ENCODE measurements at places on chromosomes 3 and 15.

DNA sequence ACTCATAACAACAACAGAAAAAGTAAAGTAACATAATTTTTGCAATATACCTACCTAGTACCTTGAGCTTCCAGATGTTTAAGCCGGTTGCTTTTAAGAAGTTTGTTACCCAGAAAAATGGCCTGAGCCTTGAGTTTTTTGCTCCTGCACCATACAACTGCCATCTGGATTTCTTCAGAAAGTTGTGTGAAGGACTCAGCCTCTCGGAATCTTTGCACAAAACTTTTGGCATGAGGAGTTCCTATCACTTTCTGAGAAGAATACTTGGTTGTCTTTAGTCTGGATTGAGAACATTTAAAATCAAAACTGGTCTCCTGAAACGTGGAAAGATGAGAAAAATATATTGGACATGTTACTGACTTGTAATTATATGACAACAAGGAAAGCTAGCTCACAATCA lies 17.3 kb downstream of the GTPBP8 start:
- DNase-seq: no peak

GRCh38 chr3:45283471-45283870 lies 57.4 kb upstream of the TMEM158 start:
- no peak for DNase-seq

DNA sequence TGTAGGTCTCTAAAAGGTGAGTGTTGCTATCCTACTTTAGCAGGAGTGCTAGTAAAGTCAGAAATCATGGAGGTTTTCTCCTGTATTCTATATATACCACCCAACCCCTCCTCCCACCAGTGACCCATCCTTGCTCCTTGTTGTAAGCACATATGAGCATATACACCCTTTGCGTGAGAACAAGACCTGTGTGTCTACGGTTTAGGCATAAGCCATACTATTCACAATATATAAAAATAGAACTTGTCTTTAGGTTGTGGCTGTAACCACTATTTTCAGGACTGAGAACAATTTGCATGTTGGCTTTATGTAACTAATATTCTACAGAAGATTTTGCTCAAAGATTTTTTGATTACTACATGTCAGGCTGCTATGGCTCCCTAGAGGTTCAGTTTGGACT lies 59.1 kb upstream of the TOP2B start:
- DNase-seq: no peak

- no peak for DNase-seq
Observed at GRCh38 chr15:55475842-55476241, 32.2 kb downstream of the DNAAF4 start.

DNA sequence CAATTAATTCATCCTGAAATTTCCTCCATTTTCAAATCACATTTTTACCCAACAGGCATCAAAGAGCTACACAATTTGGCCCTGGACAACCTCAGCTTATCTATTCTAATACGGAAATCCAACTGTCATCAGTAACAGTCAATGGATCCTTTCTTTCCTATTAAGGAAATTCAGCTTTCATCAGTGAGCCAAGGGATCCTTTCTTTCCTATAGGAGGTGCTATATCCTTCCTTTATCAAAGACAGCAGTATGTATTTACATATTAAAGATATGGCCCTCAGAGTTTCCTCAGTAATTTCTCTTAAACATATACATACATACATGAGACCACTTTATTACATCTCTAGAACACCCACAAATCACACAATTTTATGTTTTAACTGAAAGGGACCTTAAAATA lies 10.1 kb downstream of the DHX36 start:
- no peak for DNase-seq

DNA sequence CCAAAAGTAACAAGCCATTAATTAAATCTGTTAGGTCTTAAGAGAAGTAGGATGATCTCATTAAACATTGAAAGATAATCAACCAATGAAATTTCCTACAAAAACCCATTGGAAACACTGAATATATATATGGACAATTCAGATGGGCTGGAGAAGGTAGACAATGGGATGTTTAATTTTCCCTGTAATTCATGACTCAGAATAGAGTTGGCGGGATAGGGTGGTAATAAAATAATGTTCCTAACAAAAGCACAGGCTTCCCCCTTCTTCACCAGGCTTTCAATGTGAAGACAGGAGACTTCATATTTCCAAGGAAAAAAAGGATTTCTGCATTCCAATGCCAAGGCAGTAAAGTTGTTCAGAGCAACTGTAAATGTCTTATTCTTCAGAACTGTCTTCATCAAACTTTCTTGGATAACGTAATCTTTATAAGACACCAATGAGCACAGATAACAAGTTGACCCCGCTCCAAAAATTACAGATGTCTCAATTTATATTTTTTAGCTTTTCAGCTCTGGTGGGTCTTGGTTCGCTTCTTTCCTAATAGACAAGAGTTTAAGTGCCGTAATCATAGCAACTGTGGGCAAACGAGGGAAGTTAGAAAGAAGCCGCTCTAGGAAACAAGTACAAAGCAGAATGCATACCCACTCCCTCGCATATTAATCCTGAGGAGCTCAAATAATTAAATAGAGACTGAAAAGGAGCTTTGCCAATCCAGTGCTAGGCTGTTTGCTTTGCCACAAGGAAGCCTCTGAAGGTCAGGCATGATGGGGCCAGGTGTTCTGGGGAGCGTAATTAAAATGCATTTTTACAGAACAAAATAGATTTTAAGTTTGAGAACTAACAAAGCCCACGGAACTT lies 377.0 kb downstream of the FOXP1 start:
- DNase-seq: no peak

DNA sequence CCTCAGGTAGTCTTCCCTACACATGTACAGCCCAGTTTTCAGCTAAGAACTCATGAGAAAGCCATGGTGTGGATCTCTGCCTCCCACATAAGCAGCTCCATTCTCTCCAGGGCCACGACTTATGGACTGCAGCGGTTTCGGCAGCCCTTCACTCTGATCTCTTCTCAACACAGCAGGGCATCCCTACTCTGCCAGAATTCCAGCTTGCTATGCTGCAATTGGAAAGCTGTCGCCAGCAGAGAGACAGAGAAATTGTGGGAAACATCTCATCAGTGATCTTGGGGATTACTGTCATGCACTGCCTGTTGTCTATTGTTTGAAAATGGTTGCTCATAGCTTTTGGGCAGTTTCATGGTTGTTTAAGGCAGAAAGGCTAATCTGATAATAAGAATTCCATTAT lies 11.9 kb upstream of the BLM start:
- DNase-seq: no peak

DNA sequence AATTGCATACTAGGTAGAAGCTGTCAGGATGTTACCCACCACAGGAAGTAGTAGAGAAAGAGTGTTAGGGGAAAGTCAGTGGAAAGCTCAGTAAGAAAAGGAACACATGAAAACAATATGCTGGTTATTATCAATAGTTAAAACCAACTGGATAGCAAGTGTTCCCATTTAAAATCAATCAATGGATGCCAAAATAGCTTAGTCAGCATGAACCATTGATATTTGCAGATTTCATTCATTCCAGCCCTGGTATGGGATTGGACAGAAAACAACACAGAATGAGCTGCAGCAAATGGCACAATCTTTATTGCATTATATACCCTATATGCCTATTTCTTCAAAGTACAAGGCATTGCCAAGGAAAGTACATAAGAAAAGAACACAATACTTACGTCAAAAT lies 293.7 kb downstream of the EPHA6 start:
- DNase-seq: no peak

DNA sequence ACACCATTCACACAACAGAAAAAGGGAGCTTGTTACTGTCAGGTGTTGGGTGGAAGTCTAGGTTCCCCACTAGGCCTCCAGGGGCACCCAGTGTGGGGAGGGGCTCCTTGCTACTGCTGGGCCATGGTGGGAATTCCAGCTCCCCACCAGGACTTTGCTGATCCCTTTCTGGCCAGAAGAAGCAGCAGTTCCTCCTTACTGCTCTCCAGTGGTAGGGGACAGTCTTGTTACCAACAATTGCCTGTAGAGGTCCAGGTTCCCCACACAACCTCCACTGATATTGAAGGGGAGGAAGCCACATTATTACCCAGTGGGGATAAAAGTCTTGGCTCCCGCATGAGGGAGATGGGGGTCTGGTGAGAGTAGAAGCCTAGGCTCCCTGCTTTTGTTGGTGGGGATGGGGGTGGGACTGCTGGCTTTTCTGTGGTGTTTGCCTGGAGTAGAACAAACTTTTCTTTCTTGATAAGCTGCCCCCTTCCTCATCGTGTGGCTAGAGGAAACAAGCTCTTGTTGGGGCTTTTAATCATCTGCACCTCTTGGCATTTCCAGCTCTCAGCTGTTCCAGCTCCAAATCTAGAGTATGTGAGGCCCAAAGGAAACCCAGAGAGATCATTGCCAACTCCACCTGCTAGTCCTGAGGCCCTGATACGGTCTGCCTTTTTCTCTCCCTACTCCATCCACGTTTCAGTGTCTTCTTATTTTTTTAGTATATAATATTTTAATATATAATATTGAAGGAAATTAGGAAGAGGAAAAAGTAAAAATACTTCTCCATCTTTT lies 824.2 kb downstream of the AGBL1 start:
- DNase-seq: no peak

- DNase-seq: no peak
Observed at GRCh38 chr3:122985539-122985938, 42.0 kb downstream of the SEMA5B start.

DNA sequence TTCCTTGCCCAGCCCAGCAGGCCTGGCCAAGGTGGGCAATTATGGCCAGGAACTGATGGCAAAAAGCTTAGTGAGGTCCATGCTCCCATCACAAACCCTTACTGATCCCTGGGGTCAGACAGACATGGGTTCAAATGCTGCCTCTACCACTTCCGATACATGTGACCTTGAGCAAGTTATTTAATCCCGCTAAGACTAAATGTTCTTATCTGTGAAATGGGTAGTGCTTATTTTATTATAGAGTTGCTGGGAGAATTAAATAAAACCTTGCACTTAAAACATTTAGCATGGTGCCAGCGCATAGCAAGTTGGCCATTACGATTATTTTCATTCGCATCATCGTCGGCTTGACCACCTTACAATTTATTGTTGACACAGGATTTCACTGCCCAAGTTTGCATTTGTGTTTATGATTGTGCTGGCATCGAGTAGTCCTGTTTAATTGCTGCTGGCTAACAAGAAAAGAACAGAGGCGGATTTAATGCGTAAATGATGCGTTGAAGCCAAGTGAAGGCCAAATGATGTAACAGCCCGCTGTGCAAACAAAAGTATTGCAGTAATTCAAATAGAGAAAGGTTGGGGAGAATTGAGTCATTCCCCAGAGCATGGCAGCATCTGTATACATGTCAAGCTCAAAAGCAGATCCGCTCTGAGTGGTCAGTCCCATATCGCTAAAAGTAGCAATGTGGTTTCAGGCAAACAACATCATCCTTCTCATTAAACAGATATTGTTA lies 7.3 kb upstream of the FURIN start:
- no peak for DNase-seq

GRCh38 chr15:89051875-89052274 lies 36.4 kb upstream of the ABHD2 start:
- DNase-seq: no peak

- DNase-seq: no peak
Observed at GRCh38 chr3:11091088-11091590, 63.2 kb upstream of the HRH1 start.

DNA sequence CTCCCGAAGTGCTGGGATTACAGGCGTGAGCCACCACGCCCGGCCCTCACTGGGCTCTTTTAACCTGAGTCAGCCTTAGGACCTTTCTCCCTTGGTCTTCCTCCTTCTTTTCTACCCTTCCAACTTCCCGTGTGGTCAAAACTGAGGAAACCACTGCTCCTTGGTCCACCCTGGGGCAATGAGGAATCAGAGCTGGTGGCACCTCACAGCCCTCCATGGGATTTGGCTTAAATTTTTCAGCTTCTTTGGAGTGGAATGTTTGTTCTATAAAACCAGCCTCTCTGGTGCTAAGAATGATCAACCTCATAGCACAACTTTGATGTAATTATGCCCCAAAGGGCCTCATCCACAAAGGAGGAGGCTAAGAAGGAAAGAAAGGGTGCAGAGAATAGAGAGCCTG lies 76.6 kb upstream of the CFAP20DC start:
- DNase-seq: no peak

GRCh38 chr15:66673410-66674322 lies 28.4 kb upstream of the SMAD6 start:
- DNase-seq: peak; percentile 53

DNA sequence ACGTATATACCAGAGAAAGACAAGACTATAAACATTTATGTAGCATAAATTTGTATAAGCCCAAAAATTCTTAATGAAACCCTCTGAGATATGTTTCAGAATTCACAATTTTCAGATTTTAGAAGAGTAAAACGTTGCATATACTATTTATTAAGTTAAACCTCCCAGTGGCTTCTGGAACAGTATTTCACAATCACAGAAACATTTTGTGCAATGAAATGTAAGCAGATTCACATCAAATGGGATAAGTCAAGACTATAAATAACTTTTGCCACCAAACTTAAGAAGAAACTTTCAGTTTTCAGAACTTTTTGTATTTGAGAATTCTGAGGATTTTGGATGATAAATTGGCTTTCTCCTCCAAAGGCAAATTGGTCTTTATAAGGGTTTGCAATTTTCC lies 9.2 kb downstream of the SLTM start:
- no peak for DNase-seq

DNA sequence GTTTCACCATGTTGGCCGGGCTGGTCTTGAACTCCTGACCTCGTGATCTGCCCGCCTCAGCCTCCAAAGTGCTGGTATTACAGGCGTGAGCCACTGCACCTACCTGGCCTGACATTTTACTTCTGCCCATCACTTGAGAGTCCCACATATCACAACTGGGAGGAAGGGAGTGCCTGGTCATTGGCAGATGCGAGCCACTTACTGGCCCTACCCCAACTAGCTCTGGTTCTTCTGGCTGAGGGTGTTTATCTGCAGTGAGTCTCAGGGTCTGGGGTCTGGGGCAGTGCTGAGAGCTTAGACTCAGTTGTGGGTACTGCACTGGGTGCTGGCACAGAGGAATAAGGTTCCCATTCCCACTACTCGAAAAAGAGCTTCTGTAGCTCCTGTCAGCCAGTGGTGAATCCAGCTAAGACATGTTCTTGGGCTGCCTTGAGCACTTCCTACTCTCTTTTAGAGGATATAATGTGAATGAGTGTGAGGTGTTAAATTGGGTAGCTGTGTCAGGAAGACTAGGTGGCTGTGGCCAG lies 30.2 kb downstream of the DAG1 start:
- DNase-seq: no peak

DNA sequence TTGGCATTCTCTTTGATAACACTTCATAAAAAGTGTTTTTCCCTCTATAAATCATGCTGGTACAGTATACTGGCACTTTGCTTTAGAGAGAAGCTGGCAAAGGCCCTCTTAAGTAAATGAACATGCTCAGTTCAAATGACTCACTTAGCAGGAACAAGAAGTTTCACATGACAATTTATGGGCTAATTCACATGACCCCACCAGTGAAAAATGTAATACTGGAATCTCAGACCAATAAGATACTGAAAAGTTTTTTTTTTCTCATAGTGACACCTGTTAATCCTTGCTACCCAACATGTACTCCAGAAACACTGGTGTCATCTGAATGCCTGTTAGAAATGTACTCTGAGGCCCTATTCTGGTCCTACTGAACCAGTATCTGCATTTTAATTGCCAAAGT lies 13.9 kb downstream of the BTBD1 start:
- no peak for DNase-seq

- DNase-seq: peak; percentile 37
Observed at GRCh38 chr15:39770748-39771689, 11.6 kb downstream of the FSIP1 start.
